ENCODE measurements at places on chromosomes 2 and 18. TPM values are rescaled to one million over a fixed set of nuclear protein-coding genes. Genes with fewer than 3 reads are reported as not detected.

Gene BUB1
- total RNA-seq, result 80.4 TPM

Gene ANKRD53
- total RNA-seq, result 0.21 TPM

Gene METTL4
- total RNA-seq, result 20.4 TPM

Gene MC5R
- total RNA-seq, result not detected

Gene RND3
- not detected for total RNA-seq
